ENCODE measurements at places on chromosomes 16 and 17. TPM values are rescaled to one million over a fixed set of nuclear protein-coding genes. Genes with fewer than 3 reads are reported as not detected.
A peak's percentile ranks its signal among the peaks of the same experiment; 100 is the strongest.

IKZF3 gene
- total RNA-seq, result 0.17 TPM

- no peaks in the 10 kb centered on the region for H3K4me1 ChIP-seq
- DNase-seq, result no peak
- H3K4me3 ChIP-seq, result no peak overlapping the region
- no peak overlapping the region for H3K27ac ChIP-seq
Measured at GRCh38 chr16:68190081-68190480, 45.8 kb downstream of the ESRP2 start.

DNA sequence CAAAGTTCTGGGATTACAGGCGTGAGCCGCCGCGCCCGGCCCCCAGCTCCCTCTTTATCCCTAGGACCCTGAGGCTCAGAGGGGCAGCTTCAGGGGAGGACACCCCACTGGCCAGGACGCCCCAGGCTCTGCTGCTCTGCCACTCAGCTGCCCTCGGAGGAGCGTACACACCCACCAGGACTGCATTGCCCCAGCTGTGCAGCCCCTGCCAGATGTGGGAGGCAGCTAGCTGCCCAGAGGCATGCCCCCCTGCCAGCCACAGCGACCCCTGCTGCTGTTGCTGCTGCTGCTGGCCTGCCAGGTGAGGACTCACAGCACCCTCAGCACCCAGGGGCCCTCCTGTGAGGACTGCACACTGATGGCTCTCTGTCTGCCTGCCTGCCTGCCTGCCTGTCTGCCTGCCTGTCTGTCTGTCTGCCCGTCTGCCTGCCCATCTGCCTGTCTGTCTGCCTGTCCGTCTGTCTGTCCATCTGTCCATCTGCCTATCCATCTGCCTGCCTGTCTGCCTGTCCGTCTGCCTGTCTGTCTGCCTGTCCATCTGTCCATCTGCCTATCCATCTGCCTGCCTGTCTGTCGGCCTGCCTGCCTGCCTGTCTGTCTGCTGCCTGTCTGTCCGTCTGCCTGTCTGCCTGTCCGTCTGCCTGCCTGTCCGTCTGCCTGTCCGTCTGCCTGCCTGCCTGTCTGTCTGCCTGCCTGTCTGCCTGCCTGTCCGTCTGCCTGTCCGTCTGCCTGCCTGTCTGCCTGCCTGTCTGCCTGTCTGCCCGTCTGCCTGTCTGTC is 5.0 kb downstream of the GCGR start:
- peaks cover 10% of the 10 kb centered on the region for H3K4me1 ChIP-seq
- no peaks in the 10 kb centered on the region for H3K36me3 ChIP-seq
- DNase-seq, result no peak
- H3K27ac ChIP-seq, result no peak overlapping the region
- H3K27me3 ChIP-seq, result peaks cover 19% of the 10 kb centered on the region

DNA sequence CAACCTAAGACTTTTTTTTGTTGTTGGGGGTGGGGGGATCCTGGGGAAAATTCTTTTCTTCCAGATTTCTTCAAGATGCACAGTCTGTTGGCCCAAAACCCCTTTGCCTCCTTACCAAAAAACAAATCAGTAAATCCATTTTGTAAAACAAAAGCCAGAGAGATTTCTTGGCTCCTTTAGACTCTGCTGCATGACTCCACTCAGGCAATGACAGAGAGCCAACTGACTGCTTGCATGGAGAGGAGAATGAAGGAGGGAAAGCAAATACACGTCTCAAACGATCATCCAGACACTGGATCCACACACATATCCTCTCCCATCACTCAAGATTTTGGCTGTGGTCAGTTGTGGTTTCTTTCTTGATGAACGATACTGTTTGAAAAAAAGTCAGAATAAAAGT is 13.8 kb downstream of the COPRS start:
- no peaks in the 10 kb centered on the region for H3K27me3 ChIP-seq
- H3K4me1 ChIP-seq, result peaks cover 23% of the 10 kb centered on the region
- H3K27ac ChIP-seq, result no peak overlapping the region
- no peak overlapping the region for H3K4me3 ChIP-seq

DNA sequence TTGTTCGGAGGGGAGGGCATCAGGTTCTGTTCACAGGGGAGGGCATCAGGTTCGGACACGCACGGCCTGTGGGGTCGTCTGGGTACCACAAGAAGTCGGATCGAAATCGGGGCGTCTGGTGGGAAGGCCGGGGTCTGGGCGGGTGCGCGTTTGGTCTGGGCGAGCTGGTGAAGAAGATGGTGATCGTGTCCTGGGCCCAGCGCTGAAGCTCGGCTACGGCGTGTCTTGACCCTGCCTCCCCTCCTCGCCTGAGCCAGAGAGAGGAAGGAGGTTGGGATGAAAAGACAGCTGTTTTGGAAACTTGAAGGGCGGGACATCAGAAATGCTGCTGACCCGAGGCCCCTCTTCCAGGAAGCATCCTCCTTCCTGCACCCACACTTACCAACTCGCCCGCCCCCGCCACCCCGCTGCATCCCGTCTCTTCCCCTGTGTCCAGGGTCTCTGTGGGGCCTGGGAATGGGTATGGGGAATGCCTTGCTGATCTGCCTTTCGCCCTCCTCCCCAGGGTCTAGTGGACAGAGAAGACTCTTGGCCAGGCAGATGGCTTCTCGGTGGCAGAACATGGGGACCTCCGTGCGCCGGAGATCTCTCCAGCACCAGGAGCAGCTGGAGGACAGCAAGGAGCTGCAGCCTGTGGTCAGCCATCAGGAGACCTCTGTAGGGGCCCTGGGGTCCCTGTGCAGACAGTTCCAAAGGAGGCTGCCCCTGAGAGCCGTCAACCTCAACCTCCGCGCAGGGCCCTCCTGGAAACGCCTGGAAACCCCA is 498 bp downstream of the PIMREG start:
- no peaks in the 10 kb centered on the region for H3K36me3 ChIP-seq
- no peak for DNase-seq
- no peaks in the 10 kb centered on the region for H3K4me1 ChIP-seq
- H3K4me3 ChIP-seq, result peak overlapping the region; percentile 61
- peaks cover 6% of the 10 kb centered on the region for H3K27me3 ChIP-seq
- no peak overlapping the region for H3K27ac ChIP-seq

Data from heart right ventricle (tissue), 16 donors.